ENCODE measurements at places on chromosomes 3 and 15. TPM values are rescaled to one million over a fixed set of nuclear protein-coding genes. Genes with fewer than 3 reads are reported as not detected.

The SCAMP5 gene
- total RNA-seq = 49.6 TPM

The P2RY1 gene
- 32.8 TPM for total RNA-seq

The ERICH6 gene
- total RNA-seq = 0.27 TPM

The TLR9 gene
- total RNA-seq = 0.09 TPM

The TNNC1 gene
- 0.64 TPM for total RNA-seq

The SEMA5B gene
- total RNA-seq = 24.8 TPM

The MYL3 gene
- total RNA-seq = 1.3 TPM

The LRTM1 gene
- not detected for total RNA-seq

The RPP25 gene
- 1.7 TPM for total RNA-seq

The TRIM42 gene
- not detected for total RNA-seq

The CD86 gene
- 1.00 TPM for total RNA-seq

The SLC27A2 gene
- total RNA-seq = 6.4 TPM

The KLHL40 gene
- total RNA-seq = 0.09 TPM

The WDR73 gene
- 34.4 TPM for total RNA-seq

The USP13 gene
- 13.8 TPM for total RNA-seq

The ZNF80 gene
- total RNA-seq = 0.09 TPM

The SH2D7 gene
- total RNA-seq = not detected

The CDHR4 gene
- not detected for total RNA-seq

The PPP1R14D gene
- total RNA-seq = not detected

The ZDHHC19 gene
- not detected for total RNA-seq

The CCR8 gene
- not detected for total RNA-seq

The FANCD2OS gene
- not detected for total RNA-seq

The WDR72 gene
- total RNA-seq = 0.54 TPM

The TMEM62 gene
- total RNA-seq = 21.1 TPM

The SLC2A2 gene
- total RNA-seq = not detected

The SLC22A14 gene
- 0.82 TPM for total RNA-seq

The GPR62 gene
- 0.18 TPM for total RNA-seq

The KCNMB2 gene
- 13.6 TPM for total RNA-seq

The RASGRP1 gene
- total RNA-seq = 10.2 TPM

The PLCH1 gene
- 25.0 TPM for total RNA-seq

The EFCC1 gene
- 1.6 TPM for total RNA-seq

The HDGFL3 gene
- total RNA-seq = 70.0 TPM

The LYSMD4 gene
- 16.7 TPM for total RNA-seq

The C3orf20 gene
- total RNA-seq = 0.18 TPM

The ZNF774 gene
- 6.1 TPM for total RNA-seq

The LRRC2 gene
- 0.64 TPM for total RNA-seq

The MB21D2 gene
- total RNA-seq = 41.1 TPM

The ZNF35 gene
- 22.9 TPM for total RNA-seq

The SMAD6 gene
- total RNA-seq = 10.8 TPM

The SEMA3B gene
- total RNA-seq = 3.4 TPM

The MAGEF1 gene
- total RNA-seq = 29.7 TPM

The EPB42 gene
- 1.2 TPM for total RNA-seq

The RASGRF1 gene
- 16.9 TPM for total RNA-seq

The NDUFB4 gene
- total RNA-seq = 40.5 TPM

The KPNA1 gene
- total RNA-seq = 43.9 TPM

The SAMMSON gene
- not detected for total RNA-seq

The RGMA gene
- total RNA-seq = 26.3 TPM

The CYP11A1 gene
- total RNA-seq = 0.54 TPM

Measured in cerebellum (tissue), 4 donors.